Activated CD8-positive, alpha-beta memory T cell treated with anti-CD3 and anti-CD28 coated beads, Interleukin-2, amount 50 U/mL, for 4 hours (primary cell): ENCODE measurements at places on chromosomes 6 and 20.

- no peak for DNase-seq
Measured at GRCh38 chr20:7710440-7710839, 229.8 kb downstream of the HAO1 start.

DNA sequence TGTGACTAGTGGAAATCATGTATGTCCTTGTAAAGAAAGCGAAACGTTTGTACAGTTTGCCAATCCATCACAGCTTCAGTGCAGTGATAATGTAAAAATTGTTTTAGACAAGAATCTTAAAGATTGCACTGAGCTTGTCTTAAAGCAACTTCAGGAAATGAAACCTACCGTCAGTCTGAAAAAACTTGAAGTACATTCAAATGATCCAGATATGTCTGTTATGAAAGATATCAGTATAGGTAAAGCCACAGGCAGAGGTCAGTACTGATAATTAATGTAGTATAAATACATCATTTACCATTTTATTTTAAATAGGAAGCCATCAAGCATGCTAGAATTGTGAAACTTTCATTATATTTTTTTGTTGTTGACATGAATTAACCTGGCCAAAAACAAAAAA is 60.9 kb upstream of the SMIM8 start:
- DNase-seq = no peak

GRCh38 chr6:53361549-53362031 is 12.8 kb upstream of the ELOVL5 start:
- DNase-seq = peak; percentile 36

DNA sequence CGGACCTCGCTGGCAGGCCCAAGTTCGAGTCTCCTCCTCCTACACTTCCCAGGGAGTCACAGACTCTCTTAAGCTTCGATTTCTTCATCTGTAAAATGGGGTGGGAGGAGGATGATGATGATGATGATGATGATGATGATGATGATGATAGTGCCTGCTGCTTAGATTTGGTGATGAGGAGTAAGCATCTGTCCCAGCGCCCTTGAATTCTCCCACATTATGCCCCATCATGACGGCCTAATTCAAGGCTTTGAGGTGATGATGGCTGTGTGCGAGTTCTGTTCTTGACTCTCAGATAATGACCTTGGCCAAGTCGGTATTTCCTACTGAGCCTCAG is 487 bp upstream of the KIAA1755 start:
- no peak for DNase-seq

- no peak for DNase-seq
Measured at GRCh38 chr6:27870291-27870870, 41.8 kb downstream of the OR2B2 start.
